Chondrocyte (in vitro differentiated cells): ENCODE measurements at places on chromosomes 12 and 14. TPM values are rescaled to one million over a fixed set of nuclear protein-coding genes. Genes with fewer than 3 reads are reported as not detected.
A peak's percentile ranks its signal among the peaks of the same experiment; 100 is the strongest.

GRCh38 chr14:74238974-74239847 is at the start of gene VSX2:
Gene VSX2 (plus strand): TSS chr14:74239449. CDS start chr14:74239562, 113 bp downstream.
- peak; percentile 69 for DNase-seq

NCKAP5L gene
- total RNA-seq, result 36.3 to 47.6 TPM (median 46.0 TPM) in 3 replicates

TAPBPL gene
- total RNA-seq, result 4.6 to 12.3 TPM (median 5.2 TPM) in 3 replicates

DNA sequence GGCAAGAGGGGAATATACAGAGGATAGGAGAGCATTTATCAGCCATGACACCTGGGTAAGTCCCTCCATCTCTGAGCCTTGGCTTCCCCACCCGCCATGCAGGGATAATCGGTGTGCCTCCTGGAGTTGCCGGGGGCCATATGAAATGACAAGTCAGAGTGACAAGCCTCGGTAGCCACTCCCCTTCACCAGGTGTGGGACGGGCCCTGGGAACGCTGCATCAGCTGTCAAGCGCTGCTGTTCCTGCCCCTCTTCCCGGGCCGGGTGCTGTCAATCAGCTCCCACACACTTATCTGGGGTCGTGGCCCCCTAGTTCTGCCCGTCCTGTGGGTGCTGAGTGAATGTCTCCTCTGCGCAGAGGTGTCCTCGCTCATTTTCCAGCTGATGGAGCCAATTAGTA is 57.2 kb downstream of the MVK start:
- no peak for DNase-seq

ACSS3 gene
- total RNA-seq, result 1.9 to 5.6 TPM (median 2.2 TPM) in 3 replicates

GRCh38 chr12:127820271-127820670 is 446.7 kb upstream of the TMEM132C start:
- DNase-seq, result no peak

SLC4A8 gene
- 2.4 to 5.4 TPM (median 2.7 TPM) in 3 replicates for total RNA-seq

- DNase-seq, result no peak
Observed at GRCh38 chr14:93121030-93121834, 5.5 kb upstream of the ITPK1 start.

RNF212B gene
- not detected in 3 replicates for total RNA-seq

DNA sequence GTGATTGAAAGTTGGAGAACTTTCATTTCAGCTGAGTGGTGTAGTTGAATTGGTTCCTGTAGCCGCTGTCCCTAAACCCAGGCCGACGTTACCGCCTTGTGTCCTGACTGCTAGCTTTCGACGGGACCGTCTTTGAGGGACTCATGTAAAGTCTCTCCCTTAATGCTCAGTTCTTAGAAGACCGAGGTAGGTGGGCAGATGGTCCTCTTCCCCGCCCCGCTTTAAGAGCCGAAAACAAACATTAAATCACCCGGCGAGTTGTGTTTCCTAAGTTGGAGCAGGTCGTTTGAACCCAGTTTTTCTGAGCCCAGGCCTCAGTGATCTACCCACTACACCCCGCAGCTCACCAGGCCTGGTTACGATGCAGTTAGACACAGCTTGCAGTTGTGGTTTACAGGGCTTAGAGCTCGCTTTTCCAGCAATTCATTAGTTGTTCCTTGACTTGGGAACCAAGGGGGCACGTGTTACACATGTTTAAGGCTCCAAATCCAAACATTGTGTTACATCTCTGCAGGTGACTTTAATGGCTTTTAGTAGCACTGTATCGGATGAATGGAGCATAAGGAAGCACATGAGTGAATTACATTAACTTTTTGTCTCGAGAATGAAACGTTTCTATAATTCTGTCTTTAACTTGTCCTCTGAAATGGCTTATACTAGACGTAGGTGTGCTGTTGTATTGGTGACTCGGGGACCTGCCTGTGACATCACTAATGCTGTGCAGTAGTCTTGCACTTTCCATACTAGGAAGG is 790 bp downstream of the NEDD1 start:
- DNase-seq, result no peak

- DNase-seq, result no peak
Observed at GRCh38 chr12:20364501-20364900, 3.8 kb upstream of the PDE3A start.

DNA sequence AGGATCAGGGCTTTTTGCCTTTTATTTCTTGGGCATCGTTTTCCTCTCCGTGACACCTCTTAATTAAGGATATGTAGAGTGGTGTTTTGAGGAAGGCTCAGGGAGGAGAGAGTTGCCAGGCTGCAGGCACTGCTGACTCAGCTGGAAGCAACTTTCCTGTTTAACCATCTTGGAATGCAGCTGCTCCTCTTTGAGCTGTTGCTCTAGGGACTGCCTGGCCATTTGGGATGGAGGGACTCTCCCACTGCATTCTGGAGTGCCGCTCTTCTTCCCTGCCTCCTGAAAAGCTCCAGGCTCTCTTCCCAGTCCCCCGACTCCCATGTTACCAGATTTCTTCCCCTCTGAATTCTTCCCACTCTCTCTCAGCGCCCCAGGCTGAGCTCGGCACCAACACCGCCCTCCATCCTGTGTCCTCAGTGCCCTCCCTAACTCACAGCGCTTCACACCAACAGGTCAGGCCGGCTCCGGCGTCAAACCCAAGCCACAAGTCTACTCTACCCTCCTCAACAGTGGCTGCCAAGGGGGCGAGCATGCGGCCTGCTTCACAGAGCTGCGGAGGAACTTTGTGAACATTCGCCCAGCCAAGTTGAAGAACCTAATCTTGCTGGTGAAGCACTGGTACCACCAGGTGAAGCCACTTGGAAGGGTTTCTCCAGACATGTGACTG is 5.9 kb downstream of the OAS3 start:
- DNase-seq, result no peak

GRCh38 chr14:77338302-77338701 is 17.5 kb downstream of the GSTZ1 start:
- no peak for DNase-seq

BDKRB2 gene
- total RNA-seq, result 0.21 to 0.29 TPM (median 0.27 TPM) in 3 replicates

KRT3 gene
- not detected in 3 replicates for total RNA-seq
